DND-41 (cell line): ENCODE measurements at places on chromosomes 3 and 15.

DNA sequence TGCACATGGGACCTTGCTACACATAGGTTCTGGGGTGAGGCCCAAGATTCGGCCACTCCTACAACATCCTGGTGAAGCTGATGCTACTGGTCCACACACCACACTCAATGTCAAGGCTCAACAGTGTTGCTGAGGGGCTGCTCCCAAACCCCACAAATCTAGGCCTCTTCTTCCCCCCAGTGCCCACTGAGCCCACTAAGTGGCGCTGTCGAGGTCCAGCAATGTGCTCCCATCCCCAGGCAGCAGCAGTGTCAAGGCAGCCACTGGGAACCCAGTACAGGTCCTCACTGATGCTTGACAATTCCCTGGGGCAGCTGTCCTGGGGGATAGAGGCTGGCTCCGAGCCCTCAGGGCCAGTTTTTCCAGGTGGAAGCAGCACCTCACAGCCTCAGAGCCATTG is 21.5 kb downstream of the SCN5A start:
- peak; percentile 34 for DNase-seq

- DNase-seq = peak; percentile 60
Measured at GRCh38 chr15:56532721-56533460, 68.0 kb upstream of the MNS1 start.

- peak; percentile 64 for DNase-seq
Measured at GRCh38 chr15:74901612-74902063, 5.0 kb downstream of the FAM219B start.

DNA sequence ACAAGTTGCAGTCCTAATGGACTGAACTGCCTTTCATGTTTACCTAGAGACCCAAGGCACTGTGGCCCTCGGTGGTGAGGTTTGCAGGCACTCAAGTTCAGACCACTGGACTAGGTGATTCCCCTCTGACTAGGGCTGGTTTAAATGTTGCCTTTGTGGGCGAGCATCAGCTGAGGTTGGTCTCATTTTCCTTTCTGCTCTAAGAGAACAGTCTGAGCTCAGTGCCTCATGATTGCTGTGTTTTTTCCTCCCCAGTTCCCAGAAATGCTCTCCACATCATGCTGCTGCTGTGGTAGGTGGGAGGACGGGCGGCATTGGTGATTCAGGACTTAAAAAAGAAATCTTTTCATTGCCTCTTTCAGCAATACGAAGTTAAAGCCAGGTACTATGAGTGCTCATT is 237.2 kb downstream of the MBNL1 start:
- DNase-seq = no peak

GRCh38 chr3:164657631-164658030 is 420.7 kb downstream of the SI start:
- no peak for DNase-seq

DNA sequence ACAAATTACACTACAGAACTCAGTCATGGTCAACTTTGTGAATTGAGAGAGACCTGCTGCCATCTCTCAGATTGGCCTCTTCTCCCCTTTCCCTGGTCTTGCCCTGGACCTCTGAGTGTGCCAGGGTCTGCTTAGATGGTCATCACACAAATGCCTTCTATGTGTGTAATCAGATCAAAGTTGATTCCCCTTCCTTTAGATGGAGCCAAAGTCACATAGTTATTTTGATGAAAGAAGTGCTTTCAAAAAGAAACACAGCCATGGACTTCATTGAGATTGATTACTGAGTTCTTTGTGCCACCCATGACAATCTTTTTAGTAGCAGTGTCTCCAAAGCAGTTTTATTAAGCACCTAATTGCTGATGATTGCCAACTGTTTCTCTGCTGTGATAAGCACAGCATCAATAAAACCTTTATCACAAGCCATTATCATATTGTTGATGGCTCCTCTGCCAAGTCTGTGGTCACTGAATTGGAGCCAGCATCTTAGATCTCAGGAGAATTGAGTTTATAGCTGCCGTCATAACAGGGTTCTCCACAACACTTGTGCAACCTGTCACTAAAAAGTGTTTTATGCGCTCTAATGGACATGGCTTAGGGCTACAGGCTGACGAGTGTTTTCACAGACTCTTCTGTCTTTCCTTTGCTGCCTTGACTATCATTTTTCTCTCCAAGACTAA is 149.7 kb upstream of the NUDT16 start:
- no peak for DNase-seq

DNA sequence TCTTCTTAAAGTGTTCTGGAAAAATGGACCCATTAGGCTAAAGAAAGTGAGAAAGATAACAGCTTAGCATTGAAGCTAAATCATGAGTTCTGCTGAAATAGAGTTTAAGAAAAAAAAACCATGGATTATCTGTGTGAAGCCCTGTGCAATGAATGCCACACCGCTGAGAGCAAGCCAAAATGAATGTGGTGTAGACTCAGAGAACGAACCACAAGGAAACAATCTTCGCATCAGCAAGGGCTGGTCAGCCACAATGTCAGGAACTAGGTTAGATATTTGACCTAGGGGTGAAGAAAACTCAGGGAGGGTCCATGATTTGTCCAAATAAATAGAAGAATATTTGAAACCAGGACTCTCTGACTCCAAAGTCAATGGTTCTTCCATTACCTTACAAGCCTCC is 91.4 kb upstream of the MEX3B start:
- DNase-seq = no peak

DNA sequence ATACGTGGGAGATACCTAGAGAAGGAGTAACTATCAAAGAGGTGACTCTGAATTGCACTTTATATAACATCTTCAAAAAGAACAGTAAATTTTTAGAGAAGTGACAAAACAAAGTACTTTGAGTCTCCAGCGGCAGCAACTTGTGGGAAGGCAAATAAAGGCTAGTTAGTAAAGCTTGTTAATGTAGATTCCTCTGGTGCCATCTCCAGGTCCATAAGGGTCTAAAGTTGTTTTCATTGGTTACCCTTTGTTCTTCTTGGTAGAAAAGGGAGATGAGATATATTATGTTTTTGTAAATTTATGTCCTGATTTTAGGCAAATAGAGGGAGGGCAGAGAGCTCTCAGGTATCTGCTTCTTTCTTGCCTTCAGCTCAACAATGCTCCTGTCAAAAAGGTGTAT is 161.6 kb downstream of the MYRIP start:
- DNase-seq = no peak
